Posterior vena cava (tissue), 2 donors: ENCODE measurements at places on chromosomes 2 and 18.

GRCh38 chr18:54149078-54149697 lies 75.3 kb downstream of the MBD2 start:
- DNase-seq, result no peak

DNA sequence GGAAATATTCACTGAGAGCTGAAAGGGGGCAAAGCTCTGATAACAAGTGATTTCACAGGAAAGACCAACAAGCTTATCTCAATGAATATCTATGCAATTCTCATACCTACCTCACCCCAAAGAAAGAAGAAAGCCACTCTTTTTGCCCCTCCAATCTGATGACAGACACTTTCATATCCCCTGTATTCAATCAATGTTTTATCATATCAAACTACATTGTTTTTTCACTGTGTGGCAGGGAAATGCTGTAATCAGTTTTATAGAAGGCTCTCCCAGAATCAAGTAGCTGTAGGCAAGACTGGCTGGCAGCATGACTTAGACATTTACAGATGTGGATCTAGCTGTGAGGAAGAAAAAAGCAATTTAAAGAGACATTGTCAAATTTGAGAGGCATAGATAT lies 81.3 kb upstream of the PIK3C3 start:
- no peak for DNase-seq

- DNase-seq, result no peak
These were observed 353.1 kb upstream of the FANCL start for GRCh38 chr2:58594175-58594574.

DNA sequence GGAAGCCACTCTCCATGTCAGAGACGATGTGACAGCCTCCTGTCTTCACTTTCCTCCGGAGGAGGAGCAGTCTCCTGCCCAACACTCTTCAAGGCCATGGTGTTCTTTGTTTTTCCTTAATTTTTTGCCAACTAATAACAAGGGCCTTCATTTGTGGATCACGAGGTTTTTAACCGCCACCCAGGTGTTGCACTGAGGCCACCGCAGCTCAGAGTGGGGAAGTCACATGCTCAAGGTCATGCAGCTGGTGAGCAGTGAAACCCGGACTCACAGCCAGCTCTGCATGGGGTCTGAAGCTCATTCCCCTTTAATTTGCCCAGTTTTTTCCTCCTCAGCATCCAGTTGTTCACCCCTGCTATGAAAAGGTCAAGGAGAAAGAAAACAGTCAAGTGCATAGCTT lies 19.6 kb downstream of the ENOSF1 start:
- no peak for DNase-seq

- DNase-seq, result no peak
These were observed 107.7 kb upstream of the MCFD2 start for GRCh38 chr2:47023332-47023731.

DNA sequence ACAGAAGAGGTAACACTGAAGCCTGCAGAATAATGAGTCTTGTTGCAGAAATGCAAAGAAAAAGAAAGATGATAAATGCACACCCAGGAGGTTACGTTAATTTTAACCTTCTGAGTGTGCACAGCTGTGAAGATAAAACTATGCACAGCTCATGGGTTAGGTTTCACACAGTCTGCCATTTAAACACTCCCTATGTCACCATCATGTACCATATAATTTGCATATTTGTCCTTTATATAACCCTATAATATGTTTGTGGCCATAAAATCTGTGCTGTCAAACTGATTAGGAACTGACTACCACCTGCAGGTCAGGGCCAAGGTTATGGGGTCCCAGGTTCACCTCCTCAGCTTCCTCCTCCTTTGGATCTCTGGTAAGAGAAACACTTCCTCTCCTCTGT lies 205.5 kb downstream of the RPIA start:
- DNase-seq, result no peak

DNA sequence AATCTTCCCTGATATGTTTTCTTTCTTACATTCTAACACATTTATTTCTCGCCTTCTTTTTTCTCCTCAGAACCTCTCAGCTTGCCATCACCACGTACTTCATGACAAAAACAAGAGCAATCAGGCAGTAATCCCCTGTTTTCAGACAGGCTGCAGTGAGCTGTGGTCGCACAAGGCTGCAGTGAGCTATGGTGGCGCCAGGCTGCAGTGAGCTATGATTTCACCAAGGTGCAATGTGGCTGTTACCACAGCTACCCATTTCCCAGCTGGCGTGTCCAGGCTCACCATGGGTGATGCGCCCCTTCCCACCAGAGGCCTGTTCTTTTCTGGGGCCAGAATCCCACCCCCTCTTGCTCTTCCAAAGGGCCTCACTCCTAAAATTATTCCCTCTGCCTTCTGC lies 25.8 kb downstream of the TCF23 start:
- no peak for DNase-seq

GRCh38 chr18:37630334-37630733 lies 64.7 kb upstream of the CELF4 start:
- DNase-seq, result no peak

DNA sequence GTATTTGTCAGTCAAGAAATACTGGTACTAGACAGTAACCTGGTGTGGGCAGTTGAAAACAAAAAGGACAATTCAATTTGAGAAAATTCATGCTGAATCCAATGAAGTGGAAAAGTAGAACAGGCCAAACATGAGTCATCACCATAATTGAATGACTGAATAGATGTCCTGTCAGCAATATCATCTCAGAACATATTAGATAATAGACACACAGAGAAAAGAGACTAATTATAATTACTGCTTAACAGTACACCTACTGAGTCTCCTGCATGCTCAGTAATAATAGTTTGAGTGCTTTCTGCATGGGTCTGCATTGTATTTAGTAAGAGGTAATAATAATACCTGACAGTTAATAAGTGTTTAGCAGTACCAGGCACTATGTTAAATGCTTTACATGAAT lies 138.6 kb upstream of the ZC3H15 start:
- no peak for DNase-seq

- no peak for DNase-seq
These were observed 3.4 kb downstream of the SRBD1 start for GRCh38 chr2:45607701-45608100.

- no peak for DNase-seq
These were observed 7.4 kb downstream of the PLEKHB2 start for GRCh38 chr2:131112529-131112928.

DNA sequence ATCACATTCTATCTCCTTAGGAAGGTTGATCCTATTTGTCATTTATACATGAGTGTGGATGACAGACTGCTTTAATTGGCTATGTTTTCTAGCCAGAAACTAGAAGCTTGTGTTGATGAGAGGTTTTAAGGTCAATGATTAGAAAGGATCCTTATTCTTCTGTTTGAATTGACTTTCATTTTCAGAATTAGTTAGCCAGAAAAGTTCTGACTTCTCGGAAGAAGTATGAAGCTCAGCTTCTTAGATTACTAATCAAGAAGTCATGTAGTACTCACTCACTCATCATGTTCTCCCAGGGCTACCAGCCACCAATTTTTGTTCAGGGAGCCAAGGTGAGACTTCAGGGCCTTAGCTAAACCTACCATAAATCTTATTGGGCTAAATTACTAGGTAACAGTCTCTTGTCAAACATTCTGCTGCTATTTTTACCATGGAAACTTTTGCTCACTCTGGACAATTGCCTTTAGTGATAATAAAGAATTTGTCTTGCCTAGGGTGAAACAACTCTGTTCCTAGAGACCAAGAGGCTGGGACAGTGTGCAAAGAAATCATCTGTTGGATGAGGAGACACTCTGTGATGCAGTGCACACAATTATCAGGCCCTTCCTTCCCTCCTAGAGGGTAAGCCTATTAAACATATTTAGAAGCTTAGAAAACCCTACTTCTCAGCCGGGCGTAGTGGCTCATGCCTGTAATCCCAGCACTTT lies 111.6 kb upstream of the DNMT3A start:
- no peak for DNase-seq

- peak; percentile 90 for DNase-seq
These were observed 806 bp downstream of the ZNF407 start for GRCh38 chr18:74598350-74599001.

DNA sequence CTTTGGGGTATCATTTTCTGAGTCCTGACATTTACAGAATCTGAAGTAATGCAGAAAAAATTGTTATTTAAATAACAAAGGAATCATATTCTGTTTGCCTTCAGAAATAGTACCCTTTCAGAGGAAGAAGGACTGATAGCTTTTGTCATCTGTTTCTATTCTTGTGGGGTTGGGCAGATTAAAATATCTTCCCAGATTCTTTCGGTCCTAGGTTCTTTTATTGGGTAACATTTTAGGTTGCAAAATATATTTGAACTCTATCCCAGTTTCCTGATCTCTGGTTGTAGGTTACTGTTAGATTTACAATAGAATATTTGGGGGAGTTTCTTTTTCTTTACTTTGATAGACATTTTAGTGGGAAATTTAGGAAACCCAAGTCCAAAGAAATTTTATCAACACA lies 550.5 kb downstream of the SPAG16 start:
- DNase-seq, result no peak

GRCh38 chr2:240873805-240874714 lies 5.4 kb downstream of the AGXT start:
- DNase-seq, result peak; percentile 52

DNA sequence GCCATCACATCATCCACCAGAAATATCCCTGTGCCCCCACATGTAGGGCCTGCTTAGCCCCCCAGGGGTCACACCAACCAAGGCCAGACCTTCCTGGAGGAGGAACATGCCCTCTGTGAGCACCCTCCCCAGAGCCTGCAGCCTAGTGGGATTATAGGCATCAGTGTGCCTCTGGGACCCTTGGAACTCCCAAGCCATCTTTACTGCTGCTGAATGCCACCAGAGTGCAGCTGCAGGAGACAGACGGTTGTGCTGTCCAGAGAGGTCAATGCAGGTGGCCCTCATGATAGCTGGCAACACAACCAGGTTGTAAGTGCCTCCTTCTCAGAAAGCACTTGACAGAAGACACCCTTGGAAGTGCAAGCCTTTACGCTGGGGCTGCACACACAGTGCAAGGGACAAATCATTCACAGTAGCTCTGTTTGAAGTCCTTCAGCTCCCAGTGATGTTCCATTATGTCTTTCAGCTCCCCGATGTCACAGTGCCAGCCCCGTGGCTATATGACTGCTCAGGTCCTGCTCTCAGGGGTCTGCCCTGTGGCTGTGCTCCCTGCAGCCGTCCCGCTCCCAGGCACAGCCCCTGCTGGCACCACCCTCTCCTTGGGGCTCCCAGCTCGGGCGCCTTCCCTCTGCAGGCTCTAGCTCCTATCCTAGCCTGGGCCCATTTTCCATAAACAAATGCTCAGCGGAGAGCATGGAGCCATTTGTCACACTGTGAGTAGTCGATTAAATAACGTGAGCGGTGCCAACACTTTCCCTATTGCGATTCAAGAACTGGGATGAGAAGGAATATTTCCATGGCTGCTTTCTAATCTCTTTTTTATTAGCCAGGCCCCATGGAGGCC lies 65.1 kb downstream of the EDAR start:
- peak; percentile 71 for DNase-seq

DNA sequence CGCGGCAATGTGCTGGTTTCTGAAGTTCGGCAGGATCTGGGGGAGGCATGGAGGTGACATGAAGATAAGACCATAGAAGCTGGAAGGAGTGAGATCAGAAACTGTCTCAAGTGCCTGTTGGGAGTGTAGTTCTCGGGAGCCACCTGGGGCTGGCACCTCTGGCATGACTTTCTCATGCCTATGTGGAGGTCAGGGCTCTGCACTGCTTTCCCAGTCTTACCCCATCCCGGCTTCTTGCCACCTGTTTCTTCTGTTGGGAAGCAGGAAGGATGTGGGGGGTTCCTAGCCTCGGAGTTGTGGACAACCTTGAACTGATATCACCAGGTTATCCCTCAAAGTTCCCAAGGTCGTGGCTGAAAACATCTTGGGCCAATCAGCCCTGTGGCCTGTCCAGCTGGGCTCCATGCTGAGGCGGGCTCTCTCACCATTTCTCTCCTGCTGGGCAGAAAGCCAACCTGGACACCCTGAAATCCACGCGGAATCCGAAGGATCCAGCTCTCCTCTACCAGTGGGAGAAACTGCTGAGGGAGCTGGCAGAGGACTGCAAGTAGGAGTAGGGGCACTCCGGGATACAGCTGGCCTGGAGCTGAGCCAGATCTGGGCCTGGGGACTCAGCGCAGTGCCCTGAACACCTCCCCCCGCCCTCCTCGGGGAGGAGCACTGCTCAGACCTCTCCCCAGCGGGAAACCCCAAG lies 42.5 kb downstream of the FER1L5 start:
- DNase-seq, result no peak

GRCh38 chr18:58364876-58365528 lies 263.9 kb downstream of the ALPK2 start:
- DNase-seq, result no peak

- no peak for DNase-seq
These were observed 7.8 kb downstream of the ZNF892 start for GRCh38 chr2:95215018-95215612.

DNA sequence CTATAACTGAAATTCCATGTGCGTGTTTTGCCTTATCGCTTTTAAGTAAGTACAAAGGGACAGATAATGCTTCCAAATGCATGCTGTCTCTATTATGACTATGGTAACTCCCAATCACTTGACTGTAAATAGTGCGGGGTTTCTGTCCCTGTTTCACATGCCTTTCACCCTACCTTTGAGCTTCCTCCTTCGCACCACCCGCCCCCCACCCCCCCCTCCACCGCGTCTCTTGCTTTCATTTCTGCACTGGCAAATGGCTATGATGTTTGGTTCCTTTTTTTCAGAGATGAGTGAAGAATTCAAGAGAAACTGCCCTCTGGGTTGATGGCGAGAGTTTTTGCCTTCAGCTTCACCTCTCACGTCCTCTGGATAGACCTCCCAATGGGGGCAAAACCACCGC lies 25.0 kb upstream of the SPP2 start:
- no peak for DNase-seq
